ENCODE measurements at places on chromosomes 7 and 10.

DNA sequence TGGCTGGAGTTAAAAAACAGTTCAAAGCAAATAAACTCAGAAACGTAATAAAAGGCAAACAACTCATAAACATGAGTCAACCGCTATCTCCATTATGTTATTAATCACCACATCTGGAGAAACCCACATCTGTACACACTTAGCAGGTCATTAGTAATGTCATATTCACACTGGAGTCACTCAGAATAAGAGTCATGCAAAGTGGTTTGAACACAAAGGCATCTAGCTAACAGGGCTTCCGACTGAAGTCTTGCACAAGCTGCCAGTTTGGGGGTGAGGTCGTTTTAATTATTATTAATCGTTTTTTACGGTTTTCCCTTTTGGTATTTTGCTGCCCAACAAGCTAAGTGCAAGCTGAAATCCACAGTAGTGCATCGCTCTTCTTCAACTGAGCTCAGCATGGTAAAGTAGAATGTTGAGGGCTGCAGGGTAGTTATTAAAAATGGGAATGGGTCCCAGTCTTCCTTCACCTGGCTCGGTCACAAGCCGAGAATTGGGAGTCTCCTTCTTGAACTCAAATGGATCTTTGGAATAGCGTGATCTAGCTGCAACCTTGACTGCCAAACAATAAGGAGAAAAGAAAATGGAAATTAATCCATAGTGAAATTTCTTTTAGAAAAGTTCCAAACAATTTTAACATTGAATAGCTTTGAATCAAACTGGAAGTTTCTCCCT is 663.5 kb downstream of the KCNMA1 start:
- DNase-seq: no peak

GRCh38 chr10:121616291-121616690 is 18.0 kb upstream of the FGFR2 start:
- no peak for DNase-seq

GRCh38 chr10:24822590-24822989 is 98.9 kb upstream of the ARHGAP21 start:
- DNase-seq: no peak

DNA sequence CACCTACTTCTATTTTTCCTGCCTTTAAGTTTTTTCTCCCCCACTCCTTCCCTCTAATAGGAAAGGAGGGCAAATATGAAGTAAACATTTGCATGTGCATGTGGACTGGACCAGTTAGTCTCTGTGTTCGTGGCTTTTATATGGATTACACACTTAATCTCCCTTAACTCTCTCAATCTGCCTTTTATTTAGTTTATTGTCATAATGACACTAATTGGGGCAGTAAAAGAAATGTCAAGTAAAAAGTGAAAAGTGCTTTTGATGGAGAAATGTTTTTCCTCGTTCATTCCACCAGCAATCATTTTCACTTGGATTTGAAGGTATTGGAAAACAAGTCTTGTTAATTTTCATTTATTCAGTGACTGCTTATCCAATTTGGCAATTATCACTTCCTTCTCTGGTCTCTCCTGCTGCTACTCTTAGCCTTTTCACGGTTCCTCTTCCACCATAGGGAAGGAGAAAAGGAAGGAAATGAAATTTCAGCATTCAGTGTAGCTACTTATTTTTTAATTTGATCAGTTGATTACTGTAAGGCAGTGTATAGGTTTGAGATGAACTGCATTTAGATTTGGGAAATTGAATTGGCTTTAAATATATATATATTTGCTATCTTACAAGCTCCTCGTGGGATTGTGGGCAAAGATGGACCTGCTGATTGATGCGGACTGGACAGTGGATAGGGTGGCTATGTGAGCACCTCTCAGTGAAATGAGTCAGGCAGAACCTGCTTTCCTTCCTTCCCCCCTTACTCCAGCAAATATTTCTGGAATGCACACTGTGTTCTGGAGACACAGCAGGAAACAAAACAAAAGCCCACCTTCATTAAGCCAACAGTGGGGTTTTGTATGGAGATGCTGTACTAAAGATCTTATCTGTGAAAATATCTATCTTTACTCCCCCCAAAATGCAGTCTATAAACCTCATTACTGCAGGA is 77.5 kb downstream of the LRRC4 start:
- no peak for DNase-seq

GRCh38 chr10:48361176-48361575 is 54.7 kb downstream of the MAPK8 start:
- DNase-seq: no peak

DNA sequence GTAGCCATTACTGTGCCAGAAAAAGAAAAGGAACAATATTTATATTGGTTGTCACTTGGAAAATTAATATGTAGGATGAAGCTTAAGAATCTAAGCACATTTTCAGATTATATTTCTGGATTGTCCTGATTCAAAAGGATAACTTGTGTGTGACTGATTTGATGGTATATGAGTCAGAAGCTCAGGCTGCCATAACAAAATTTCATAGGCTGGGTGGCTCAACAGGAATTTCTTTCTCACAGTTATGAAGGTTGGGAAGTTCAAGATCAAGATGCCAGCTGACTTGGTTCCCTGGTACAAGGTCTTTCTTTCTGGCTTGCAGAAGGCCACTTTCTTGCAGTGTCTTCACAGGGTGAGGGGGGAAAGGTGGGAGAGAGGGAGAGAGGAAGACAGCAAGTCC is 108.5 kb downstream of the ST7 start:
- no peak for DNase-seq

DNA sequence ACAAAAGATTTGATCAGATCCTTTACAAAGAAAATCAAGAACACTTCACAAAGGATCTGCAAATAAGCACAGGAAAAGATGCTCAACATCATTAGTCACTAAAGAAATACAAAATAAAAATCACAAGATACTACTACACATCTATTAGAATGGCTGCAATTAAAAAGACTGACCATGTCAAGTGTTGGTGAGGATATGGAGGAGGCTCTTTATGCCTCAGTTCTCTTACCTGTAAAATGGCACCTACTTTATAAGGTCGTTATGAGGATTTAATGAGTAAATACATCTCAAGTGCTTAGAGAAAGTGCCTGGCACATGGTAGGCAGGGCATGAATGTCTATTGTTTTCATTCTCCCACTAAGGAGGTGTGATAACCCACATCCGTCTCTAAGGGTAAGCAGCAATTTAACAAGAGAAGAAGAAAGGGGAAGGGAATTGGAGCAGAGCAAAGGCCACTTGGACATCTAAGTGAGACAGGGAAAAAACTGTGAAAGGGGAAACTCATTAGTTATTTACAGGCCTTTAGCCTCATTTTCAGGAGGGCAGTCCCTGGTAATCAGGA is 157.5 kb upstream of the NFE2L3 start:
- no peak for DNase-seq

- no peak for DNase-seq
Observed at GRCh38 chr7:133230591-133231194, 22.2 kb upstream of the EXOC4 start.

GRCh38 chr10:95716466-95716865 is 22.7 kb upstream of the TCTN3 start:
- no peak for DNase-seq

DNA sequence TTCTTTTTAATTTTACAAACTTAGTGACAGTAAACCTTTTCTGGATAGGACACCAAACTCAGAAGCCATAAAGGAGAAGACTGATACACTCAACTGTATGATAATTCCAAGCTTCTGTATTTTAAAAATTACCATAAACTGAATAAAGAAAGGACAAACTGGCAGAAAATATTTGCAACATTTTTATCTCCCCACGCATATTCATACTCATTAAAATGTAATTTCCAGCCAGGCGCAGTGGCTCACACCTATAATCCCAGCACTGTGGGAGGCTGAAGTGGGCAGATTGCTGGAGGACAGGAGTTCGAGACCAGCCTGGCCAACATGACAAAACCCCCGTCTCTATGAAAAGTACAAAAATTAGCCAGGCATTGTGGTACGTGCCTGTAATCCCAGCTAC is 67.7 kb downstream of the HIBADH start:
- DNase-seq: no peak

DNA sequence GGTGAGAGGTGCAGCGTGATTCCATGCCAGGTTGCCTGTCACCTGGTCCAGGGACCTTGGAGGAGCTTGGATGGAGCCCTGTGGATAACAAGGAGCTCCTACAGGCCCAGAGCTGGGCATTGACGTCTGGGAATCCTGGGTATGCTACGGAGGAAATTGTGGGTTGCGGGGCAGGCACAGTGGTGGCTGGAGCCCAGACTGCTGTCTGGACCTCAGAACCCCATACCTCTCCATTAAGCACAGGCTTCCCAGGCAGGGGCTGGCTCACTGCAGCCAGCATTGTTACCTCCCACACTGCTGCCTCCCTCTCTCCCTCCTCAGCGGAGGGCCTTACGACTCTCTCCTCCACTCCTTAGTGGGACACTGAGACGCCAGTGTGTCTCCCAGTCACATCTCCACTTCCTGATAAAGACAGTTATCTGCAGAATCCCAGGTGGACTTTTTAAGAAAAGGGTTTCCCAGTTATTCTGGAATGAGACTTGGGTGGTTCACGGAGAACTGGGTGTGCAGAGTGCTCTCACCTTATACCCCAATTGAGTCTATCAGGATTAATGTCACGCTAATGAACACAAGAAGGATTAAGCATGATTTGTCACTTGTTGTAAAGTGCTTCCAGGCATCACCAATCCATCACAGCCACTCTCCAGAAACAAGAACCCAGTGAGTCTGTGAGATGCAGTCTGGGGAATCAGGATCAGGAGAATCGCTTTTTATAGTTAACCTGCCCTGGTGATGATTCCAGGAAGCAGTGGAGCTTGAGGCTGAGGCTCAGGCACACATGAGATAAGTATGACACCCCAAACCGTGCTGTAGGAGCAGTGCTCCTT is 309.4 kb downstream of the RPS24 start:
- DNase-seq: no peak

GRCh38 chr10:30233186-30233959 is 115.7 kb downstream of the MTPAP start:
- peak; percentile 7 for DNase-seq

DNA sequence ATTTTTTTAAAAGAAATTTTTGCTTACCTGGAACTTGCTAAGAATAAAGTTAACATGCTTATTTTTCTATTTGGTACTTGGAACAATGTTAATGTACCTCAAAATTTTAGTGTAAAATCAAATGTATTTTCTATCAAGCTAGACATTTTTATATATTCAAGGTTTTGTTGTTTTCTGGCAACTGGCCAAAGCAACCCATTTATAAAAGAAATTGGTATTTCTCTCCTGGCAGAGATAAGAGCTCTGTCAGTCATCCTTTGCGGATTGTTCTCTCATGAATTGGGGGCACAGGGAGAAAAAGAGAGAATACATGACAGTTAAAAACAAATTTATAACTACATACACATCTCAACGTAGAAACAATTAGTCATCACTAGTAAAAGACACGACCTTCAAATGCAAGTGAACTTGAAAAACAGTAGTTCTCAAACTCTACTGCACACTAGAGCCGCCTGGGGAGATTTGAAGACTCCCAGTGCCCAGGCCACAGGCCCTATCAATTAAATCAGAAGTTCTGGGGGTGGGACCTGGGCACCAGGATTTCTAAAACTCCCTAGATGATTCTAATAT is 152.4 kb upstream of the LAMB4 start:
- DNase-seq: no peak

GRCh38 chr7:131336956-131337355 is 9.3 kb downstream of the MKLN1 start:
- no peak for DNase-seq

GRCh38 chr10:73065441-73065840 is 31.2 kb downstream of the P4HA1 start:
- DNase-seq: no peak

- DNase-seq: no peak
Observed at GRCh38 chr10:132233501-132234085, 46.8 kb downstream of the DPYSL4 start.

- DNase-seq: peak; percentile 57
Observed at GRCh38 chr10:97332591-97333350, 1.8 kb downstream of the FRAT2 start.

- no peak for DNase-seq
Observed at GRCh38 chr10:16941870-16942269, 124.6 kb upstream of the RSU1 start.

DNA sequence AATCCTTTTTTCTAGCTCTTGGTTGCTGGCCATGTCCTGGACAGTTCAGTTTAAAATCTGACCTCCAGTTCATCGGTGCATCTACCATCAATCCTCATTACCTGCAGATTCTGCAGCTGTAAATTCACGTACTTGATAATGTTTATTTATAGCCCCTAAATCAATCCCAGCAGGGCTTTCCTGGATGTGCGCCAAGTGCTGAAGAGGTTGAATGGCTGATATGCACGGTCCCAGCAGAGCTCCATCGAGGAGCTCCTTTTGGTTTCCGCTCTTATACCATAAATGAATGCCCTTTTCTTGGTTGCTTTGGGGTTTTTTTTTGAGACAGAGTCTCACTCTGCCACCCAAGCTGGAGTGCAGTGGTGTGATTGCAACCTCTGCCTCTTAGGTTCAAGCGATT is 91.2 kb upstream of the CCZ1B start:
- no peak for DNase-seq

GRCh38 chr7:87541648-87542047 is 59.0 kb downstream of the ABCB1 start:
- no peak for DNase-seq
